ENCODE measurements at places on chromosomes 2 and 18.

DNA sequence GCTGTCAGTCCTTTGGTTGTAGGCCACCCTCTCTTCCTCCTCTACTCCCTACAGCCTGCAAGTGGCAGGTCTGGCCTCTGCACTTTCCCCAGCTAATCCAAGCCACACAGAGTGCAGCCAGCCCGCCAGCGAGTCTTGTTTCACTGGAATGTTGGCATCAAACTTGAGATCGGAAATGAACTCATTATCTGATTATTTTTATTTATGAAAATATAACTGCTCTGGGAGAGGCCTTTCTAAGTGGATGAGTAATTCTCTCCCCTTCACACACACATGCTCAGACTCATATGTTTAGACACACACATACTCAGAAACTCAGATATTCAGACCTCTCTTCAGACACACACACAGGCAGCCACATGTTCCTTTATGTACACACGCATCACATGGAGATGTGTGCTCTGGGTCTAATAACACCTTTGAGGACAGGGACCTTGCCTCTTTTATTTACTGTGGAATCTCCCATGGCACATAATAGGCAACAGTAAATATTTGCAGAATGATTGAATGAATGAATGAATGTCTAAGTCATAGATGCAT is 151.3 kb downstream of the ZFP36L2 start:
- no peak for DNase-seq

DNA sequence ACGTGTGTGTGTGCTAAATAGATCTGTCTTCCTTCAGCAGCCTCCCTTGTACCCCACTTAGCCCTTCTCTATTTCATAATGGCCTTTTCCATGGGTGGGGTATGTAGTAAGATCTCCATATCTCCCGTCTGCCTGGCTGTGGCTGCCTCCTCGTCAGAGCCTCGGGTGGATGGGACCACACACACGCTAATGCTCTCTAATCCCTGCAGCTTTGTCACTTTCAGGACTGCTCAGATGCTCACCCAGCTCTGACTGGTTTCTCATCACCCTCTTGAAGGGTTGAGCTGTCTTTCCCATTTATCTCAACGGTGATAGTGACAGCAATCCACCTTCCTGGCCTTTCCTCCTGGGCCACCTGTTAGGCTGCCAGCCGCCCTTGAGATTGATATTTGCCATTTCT is 95.3 kb downstream of the DCC start:
- DNase-seq, result no peak

GRCh38 chr2:54593249-54593648 is 130.2 kb upstream of the EML6 start:
- no peak for DNase-seq

DNA sequence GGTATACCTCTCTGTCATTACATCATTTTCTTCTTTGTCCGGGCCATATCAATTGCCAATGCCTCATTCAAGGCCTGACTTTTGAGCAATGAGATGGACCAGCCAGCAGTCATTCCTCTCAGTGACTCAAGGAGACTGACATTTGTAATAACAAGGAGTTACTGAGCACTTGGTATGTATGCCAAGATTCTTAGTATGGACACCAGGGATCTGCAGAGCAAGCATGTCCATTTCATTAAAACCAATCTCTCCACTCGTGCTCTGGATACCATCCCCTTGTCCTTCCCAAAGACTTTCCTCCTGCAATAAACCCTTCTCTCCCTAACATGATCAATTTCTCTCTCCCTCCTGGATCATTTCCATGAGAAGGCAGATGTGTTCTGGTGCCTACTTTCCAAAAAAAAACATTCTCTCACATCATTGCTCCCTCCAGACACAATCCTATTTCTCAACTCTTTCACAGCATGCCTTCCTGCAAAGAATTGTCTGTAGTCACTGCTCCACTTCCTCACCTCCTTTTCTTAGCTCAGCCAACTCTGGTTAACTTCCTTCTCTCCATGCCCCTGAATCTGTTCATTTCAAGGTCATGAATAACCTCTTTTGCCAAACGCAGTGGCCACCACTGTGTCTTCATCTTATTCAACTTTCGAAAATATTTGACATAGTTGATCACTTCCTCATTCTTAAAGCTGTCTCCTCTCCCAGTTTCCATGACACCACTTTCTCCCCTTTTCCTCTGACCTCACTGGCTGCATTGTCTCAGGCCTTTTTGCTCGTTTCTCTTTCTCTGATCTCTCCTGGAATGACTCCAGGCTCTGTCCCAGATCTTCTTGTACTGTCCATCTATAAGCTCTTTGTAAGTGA is 102.8 kb upstream of the CYP1B1 start:
- DNase-seq, result no peak

DNA sequence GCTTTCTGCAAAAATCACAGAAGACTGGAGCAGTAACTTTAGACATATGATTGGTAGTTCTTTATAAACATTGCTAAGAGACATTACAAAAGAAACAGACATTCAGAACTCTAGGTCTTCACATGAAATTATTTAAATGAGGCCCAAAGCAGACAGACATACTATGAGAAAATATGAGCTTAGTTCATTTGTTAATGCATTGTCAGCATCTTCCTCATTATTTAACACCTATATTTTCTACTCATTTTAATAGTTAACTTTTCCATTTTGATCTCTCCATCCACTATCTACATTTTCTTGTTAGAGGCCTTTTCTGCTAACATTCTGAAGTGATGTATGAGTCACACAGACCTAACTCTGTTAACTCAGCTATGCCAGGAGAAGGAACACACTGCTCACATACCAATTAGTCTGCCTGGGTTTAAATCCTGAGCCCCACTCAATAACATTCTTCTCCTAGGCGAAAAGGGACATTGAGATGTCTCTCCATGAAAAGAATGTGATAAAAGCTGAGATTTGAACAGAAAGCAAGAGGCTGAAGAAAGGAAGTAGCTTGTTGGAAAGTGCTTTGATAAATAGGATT is 400.3 kb upstream of the PKDCC start:
- DNase-seq, result no peak

- no peak for DNase-seq
Measured at GRCh38 chr2:209577376-209578357, 153.8 kb downstream of the MAP2 start.

DNA sequence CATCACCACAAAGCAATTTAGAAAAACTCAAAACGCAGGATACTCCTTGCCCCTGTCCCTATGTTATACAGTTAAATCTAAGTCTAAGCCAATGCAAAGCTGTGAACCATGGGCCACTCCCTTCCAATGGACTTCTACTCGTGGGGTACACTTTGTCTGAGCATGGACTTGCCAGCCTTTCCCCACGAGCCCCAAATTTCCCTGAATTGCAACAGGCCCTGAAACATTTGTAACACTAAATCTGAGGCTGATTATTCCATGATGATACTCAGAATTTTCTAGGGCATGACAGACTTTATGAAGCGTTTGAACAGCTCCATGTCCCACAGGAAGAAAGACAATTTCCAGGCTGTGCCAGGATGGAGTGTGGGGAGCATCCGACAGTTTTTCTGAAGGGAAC is 189.6 kb downstream of the TXNL1 start:
- no peak for DNase-seq

- no peak for DNase-seq
Measured at GRCh38 chr2:192070099-192070498, 124.6 kb downstream of the TMEFF2 start.

- DNase-seq, result no peak
Measured at GRCh38 chr2:37588316-37588777, 83.1 kb downstream of the CDC42EP3 start.

DNA sequence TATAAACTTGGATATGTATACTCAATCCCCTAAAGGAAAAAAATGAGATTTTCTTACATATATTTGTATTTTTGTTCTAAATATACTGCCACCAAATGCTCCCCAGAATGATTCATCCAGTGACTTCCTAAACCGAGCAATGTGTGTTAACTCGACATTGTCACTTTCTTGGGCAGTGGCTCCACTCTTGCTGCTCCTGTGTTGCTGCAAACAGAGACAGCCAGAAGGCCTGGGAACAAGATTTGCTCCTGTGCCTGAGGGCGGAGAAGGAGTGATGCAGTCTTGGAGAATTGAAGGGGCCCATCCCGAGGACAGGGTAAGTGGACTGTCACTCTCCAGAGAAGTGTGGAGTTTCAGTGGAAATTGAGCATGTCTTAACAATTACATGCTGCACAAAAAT is 32.7 kb downstream of the DSG4 start:
- no peak for DNase-seq

- no peak for DNase-seq
Measured at GRCh38 chr2:145811276-145812164, 1291.6 kb upstream of the ZEB2 start.

- no peak for DNase-seq
Measured at GRCh38 chr2:212330263-212330662, 208.3 kb downstream of the ERBB4 start.

DNA sequence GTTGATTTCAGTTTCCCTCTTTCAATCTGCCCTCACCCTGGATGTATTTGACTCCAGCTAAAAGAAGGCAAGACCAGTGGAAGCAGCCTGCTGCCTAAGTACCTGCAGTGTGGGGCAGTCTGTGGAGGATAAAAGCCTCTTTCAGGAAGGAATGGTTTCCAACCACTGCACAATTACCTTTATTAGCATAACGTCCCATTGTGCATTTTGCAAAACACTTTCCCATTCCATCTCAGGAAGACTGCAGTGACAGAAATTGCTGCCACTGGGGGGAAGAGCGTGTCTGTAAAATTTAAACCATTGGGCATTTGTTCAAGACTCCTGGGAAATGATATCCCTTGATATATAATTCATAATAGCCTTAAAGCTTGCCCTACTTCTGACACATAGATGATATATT is 26.2 kb downstream of the CYRIA start:
- DNase-seq, result no peak

GRCh38 chr2:240930096-240930630 is 24.0 kb downstream of the CROCC2 start:
- no peak for DNase-seq

GRCh38 chr18:75016025-75016717 is 192.8 kb downstream of the PTGR3 start:
- DNase-seq, result no peak

- no peak for DNase-seq
Measured at GRCh38 chr2:19801367-19802080, 100.3 kb downstream of the TTC32 start.

DNA sequence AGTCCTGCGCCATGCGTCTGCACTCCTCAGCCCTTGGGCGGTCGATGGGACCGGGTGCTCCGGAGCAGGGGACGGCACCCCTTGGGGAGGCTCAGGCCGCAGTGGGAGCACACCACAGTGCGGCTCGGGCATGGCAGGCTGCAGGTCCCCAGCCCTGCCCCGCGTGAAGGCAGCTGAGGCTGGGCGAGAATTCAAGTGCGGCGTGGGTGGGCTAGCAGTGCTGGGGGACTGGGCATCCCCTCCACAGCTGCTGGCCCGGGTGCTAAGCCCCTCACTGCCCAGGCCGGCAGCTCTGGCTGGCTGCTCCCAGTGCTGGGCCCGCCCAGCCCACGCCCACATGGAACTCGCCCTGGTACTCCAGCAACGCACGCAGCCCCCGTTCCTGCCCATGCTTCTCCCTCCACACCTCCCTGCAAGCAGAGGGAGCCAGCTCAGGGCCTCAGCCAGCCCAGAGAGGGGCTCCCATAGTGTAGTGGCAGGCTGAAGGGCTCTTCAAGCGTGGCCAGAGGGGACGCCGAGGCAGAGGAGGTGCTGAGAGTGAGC is 198.3 kb upstream of the CNTNAP5 start:
- DNase-seq, result no peak

GRCh38 chr2:54558188-54559005 is 102.3 kb downstream of the SPTBN1 start:
- DNase-seq, result no peak

DNA sequence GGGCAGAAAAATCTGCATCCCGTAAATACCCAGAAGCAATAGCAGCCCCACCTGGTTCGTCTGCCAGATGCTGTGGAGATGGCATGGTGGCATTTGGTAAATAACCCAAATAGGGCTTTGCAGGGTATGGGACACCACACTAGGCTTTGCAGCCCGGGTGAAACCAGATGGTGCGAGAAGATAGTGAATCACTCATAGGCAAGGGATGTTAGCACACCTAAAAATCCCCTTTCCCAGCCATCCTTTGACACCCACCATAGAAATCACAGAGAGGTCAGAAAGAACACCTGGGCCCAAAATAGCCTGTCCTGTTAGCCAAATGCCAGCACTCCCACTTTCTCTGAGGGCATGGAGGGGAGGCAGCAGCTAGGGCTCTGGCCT is 47.6 kb downstream of the BCL11A start:
- DNase-seq, result no peak

GRCh38 chr18:25710981-25711380 is 359.0 kb upstream of the ZNF521 start:
- DNase-seq, result no peak

GRCh38 chr2:201959198-201959597 is 74.5 kb upstream of the FZD7 start:
- DNase-seq, result no peak

DNA sequence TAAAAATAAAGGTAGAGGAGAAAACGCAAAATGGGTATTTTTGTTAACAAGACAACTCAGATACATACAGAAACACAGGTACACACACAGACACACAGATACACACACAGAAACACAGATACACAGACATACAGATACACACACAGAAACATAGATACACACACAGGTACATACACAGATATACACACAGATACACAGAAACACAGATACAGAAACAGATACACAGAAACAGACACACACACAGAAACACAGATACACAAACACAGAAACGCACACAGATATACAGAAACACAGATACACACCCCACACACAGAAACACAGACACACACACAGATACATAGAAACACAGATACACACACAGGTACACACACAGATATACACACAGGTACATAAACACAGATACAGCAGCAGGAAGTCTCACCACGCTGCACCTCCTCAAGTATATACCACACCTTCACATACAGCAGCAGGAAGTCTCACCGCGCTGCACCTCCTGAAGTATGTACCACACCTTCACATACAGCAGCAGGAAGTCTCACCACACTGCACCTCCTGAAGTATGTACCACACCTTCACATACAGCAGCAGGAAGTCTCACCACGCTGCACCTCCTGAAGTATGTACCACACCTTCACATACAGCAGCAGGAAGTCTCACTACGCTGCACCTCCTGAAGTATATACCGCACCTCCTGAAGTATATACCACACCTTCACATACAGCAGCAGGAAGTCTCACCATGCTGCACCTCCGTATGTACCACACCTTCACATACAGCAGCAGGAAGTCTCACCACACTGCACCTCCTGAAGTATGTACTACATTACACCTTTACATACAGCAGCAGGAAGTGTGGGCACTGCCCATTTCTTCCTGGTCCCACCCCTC is 250.5 kb downstream of the HDAC4 start:
- no peak for DNase-seq

GRCh38 chr2:232955856-232956255 is 57.2 kb downstream of the NGEF start:
- DNase-seq, result no peak
